Activated T-cell treated with anti-CD3 and anti-CD28 coated beads for 1 hour (primary cell): ENCODE measurements at places on chromosomes 4 and X.

GRCh38 chr4:5814421-5814820 is 78.5 kb downstream of the CRMP1 start:
- no peak for DNase-seq

GRCh38 chr4:21901281-21901680 is 47.3 kb downstream of the KCNIP4 start:
- DNase-seq: no peak

GRCh38 chrX:63434665-63435064 is 83.5 kb upstream of the SPIN4 start:
- no peak for DNase-seq

DNA sequence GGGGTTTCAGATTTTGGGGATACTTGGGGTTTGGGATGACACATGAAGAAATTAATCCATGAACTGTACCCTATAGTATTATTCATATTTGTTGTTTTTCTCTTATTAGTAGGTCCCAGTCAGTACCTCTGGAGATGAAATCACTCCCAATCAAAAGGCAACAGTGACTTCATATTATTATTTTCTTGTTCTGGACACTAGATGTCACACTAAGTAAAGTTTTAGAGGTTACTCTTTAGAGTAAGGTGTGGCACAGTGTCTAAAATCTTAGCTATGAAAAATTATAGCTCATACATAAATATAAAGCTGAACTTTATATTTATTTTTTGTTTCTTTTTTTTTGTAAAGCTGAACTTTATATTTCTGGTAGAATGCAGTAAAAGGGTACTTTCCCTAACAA is 35.1 kb downstream of the FAM114A1 start:
- DNase-seq: no peak

GRCh38 chr4:8350352-8350751 is 80.8 kb downstream of the HTRA3 start:
- no peak for DNase-seq

GRCh38 chr4:144962300-144962699 is 135.7 kb downstream of the ANAPC10 start:
- DNase-seq: no peak

- no peak for DNase-seq
Observed at GRCh38 chr4:8736090-8736825, 135.4 kb downstream of the HMX1 start.

DNA sequence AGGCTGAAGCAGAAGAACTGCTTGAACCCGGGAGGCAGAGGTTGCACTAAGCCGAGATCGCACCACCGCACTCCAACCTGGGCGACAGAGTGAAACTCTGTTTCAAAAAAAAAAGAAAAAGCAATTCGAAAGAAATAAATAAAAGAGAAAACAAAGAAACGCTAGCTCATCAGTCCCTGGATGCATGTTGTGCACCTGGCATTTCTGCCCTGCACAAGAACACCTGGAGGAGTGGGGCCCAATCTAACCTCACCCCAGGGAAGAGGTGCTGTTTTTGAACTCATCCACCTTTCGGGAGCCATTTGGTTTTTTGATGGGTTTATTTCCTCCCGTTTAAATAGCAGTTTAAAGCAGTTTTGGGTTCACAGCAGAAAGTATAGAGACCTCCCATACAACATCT is 5.7 kb upstream of the MRFAP1 start:
- no peak for DNase-seq

GRCh38 chrX:113274345-113274744 is 433.7 kb upstream of the AMOT start:
- DNase-seq: no peak

GRCh38 chrX:31608638-31609037 is 536.8 kb upstream of the FTHL17 start:
- DNase-seq: no peak

GRCh38 chr4:6493658-6494304 is 21.4 kb upstream of the PPP2R2C start:
- no peak for DNase-seq

DNA sequence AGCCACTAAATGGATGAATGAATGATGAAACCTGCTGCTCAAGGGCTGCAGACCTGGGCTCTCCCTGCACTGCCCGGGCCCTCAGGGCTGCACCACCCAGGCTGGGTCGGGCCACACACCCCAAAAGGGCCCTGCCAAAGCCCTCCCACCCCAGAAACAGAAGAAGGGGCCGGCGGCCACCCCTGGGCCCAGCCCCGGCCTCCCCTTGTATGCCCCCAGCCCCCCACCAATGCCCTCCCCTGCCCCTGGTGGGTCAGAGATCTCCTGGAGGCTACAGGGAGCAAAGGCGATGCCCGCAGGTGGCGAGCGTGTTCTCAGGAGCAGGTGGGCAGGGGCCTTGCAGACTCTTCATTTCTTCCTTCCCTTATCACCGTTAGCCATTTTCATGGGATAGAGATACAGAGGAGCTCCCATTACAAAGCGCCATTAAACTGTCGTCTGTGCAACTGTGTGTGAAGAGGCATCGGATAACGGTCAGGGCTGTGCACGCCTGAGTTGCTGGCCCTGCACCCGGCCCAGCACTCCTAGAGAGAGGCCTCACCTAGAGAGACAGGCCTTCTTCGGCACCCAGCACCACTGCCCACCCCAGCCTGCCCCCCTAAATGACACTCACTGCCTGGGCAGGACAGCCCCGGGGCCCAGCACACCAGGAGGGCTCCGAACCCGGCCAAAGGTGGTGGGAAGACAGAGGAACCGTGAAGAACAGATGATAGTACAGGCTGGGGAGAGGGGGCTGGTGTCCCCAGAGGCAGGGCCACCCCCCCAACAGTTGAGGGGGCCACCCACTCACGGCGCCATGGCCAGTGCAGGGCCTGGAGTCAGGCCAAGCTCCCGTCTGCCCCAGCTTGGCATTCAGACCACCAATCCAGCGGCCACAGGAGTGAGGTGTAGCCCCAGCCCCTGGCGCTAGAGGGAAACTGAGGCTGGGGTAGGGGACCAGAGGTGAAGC is 133.7 kb downstream of the FAM53A start:
- DNase-seq: no peak

- DNase-seq: no peak
Observed at GRCh38 chrX:46635186-46635585, 61.6 kb downstream of the CHST7 start.
